ENCODE measurements at places on chromosomes 7 and 10. TPM values are rescaled to one million over a fixed set of nuclear protein-coding genes. Genes with fewer than 3 reads are reported as not detected.

Gene VAX1
- total RNA-seq: not detected

Gene CALHM1
- total RNA-seq: 0.07 TPM

Gene FIGNL1
- 13.8 TPM for total RNA-seq

Gene CAV1
- total RNA-seq: 20.2 TPM

Gene ITGA8
- total RNA-seq: not detected

Gene ADGRA1
- total RNA-seq: 0.13 TPM

Gene ERVW-1
- total RNA-seq: 0.09 TPM

Gene LFNG
- total RNA-seq: 55.3 TPM

Gene FAM25C
- not detected for total RNA-seq

Gene DBF4
- 75.9 TPM for total RNA-seq

Gene MCM10
- total RNA-seq: 67.4 TPM

Gene SLC13A1
- total RNA-seq: not detected

Gene CPED1
- 0.13 TPM for total RNA-seq

Gene ARHGEF5
- total RNA-seq: 33.9 TPM

Gene KIAA1549
- 11.9 TPM for total RNA-seq

DNA sequence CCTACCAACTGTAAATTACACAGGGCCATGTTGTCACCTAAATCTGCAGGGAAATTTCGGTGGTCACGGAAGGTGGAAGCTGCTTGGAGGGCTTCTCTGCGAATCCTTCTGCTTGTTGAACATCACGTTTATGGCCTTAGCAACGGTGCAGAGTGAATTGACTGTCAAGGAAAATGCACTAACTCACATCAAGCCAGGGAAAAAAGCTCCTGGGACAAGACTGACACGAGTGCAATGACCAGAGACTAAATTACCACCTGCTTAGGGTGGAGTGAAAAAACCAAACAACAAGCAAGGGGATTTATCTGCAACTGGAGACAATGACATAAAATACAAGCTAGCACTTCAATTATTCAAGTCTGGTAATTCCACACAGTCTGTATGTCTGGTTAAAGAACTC, 211.2 kb downstream of the JAZF1 start:
- DNase-seq: no peak

- DNase-seq: no peak
These were observed 24.2 kb upstream of the MACC1 start for GRCh38 chr7:20241194-20241910.

DNA sequence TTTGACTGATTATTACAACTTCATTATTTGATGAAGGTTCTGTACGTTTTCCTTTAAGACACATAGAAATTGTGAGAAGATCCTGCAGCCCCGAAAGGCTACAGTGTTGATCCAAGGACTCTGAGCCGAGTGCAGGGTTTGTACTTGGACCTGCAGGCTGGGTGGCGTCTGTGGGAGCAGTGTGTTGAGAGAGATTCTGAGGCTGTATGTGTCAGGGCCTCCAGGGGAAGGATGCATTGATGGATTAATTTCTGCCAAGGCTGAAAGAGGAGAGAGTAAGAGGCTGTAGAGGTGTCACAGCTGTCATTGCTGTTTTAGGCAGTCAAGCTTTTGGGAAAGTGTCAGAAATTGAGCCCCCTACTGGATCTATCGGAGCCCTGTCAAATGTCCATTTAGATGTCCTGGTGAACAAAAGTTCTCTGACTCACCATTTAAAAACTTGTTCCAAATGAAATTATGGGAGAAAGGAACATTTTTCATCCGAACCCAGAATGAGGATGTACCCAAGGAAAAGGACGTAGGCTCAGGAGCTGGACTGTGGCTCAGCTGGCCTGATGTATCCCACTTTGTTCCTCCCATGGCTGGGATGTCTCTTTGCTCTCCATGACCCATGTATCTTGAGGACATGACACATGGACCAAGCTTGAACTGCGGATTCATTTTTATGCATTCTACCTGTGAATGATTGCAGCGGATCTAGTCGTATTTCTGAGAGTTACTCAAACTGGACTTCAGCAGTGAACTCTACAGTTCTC, 102.2 kb downstream of the TCF7L2 start:
- no peak for DNase-seq

DNA sequence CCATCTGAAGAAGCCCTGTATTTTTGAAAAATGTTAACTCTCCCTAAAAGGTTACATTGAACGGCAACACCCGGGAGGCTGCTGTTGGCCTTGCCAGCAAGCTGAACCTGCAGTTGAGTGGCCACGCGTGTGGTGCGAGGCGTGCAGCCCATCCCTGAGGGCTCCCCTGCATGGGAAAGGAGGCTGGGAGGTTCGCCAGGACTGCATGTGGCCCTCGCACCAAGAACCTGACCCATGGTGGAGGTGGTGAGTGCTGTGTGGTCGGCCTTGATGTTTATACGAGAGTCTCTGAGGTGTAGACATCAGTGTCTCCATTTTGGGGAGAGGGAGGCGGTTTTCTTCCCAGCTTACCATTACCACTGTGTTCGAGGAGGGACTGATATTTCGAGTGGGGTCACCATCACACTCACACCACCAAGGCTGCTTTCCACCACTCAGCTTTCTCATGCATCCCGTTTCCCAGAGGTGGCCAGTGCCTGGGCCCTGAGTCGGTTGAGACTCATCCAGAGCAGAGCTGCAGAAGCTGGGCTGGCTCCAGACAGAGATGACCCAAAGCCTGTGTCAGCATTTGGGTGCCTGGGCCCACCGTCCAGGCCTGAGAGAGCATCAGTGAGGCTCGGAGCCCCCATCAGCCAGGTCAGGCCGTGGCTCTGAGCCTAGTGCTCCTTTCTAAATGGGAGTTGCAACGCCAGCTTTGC, 222.6 kb downstream of the EBF3 start:
- DNase-seq: peak; percentile 14

DNA sequence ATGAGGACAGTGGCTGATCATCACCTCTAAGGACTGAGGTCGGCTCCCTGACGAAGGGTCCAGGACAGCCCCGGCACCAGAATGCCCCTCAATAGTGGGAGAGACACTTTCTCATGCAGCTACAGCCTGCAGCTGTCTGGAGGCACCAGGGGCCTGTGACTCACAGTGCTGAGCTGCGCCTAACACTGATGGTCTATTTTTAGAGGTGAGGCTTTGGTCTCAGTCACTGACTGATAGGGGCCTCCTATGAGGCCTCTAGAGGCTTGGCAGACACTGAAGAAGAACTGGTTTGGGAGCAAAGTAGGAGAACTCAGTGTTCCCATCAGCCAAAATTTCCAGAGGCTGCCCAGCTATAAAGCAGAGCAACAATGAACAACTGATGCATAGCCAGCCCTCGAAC, 130.1 kb downstream of the COBL start:
- DNase-seq: no peak

DNA sequence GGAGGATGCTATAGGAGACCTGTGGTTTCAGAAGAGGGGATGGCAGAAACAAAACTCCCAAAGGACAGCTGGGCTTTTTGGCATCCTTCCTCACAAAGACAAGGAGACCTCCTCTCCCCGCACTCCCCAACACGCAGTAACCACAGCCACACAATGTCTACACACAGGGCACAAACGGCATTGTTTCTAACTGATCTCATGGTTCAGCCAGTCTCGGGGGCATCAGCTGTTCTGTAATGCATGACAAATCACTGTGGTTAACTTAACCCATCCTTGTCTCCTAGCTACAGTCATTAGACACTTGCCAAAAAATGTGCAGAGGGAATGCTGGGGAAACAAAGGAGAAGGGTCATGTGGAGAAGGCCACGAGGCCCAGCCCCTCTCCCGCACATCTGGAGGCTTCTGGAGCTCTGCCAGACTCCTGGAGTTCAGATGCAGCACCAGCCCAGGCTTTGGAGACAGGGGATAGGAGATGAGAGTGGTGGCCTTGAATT, 7.6 kb upstream of the ADAMTS14 start:
- no peak for DNase-seq

DNA sequence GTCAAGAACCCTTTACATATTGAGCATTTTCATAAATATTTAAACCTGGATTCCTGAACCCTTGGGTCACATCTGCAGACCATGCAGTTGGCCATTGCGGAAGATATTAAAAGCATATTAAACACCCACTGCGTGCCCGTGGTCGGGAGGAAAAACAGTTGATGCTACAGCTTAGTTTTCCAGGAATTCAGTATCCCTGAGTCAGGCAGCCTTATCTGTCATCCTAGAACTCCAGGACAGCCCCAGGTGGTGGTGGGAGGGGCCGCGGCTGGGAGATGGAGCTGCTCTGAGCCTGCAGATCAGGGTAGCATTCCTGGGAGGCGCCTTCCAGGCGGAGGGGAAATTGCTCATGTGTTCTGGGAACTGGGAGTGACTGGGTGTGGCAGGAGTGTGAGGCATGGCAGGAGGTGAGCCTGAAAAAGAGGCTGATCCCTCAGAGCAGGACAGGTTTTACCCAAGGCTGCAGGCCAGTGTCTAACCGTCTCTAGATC, 222.9 kb upstream of the SH2B2 start:
- DNase-seq: peak; percentile 80

GRCh38 chr10:120174491-120174890, 282.0 kb downstream of the SEC23IP start:
- no peak for DNase-seq

GRCh38 chr7:29993140-29993539, 3.5 kb upstream of the SCRN1 start:
- DNase-seq: no peak

DNA sequence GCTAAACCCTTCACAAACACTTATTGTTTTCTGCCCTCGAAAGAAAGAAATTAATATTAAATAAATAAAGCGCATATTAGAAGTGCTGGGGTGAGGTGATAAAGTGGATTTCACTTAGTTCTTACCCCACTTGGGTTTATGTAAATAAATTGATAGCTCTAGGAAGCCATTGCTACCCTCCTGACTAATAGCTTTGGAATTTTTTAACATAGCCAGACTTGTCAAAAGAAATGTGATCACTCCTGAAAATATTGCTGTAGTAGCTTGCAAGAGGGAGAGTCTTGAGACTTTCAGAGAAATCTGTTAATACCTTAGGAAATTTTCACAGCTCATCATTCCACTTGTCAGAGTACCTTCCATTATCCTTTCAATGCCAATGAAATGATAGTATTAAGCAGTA, 7.6 kb downstream of the ARL5B start:
- DNase-seq: no peak

DNA sequence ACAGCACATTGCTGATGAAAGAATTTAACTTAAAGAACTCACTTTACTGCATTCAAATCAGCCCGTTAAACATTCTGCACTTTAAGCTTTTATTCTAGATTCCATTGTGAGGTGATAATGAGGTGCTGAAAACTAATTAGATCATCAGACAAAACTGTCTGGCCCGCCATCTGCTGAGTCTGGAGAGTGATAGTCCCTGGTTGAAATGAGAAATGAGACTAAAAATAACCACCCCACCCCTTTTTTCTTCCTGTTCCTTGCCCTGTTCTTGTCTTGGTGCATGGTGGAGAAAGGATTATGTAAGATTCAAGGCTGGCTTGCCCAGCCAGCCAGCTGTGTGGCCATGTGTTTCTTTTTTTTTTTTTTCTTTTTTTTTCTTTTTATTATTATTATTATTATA, 277.0 kb upstream of the COBL start:
- no peak for DNase-seq

DNA sequence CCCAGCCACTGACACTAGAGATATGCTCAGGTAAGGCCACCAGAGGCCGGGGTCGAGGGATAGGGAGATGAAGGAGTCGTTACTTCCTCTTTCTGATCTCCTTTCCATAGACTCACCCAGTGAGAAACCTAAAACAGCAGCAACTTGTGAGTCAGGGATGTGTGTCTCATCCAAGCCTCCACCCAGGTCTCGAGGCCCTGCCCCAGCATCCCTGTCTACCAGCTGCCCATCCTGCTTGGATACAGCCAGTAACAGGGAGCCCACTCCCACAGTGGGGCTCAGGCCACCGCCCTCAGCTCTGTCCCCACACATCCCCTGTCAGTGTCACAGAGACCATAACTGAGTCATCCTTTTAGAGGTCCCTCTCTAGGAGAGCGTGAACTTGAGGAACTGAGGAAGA, 49.6 kb upstream of the CHST15 start:
- no peak for DNase-seq

GRCh38 chr7:38881947-38882684, 26.9 kb downstream of the VPS41 start:
- no peak for DNase-seq

GRCh38 chr7:130387628-130388403, 7.5 kb downstream of the CPA1 start:
- no peak for DNase-seq

DNA sequence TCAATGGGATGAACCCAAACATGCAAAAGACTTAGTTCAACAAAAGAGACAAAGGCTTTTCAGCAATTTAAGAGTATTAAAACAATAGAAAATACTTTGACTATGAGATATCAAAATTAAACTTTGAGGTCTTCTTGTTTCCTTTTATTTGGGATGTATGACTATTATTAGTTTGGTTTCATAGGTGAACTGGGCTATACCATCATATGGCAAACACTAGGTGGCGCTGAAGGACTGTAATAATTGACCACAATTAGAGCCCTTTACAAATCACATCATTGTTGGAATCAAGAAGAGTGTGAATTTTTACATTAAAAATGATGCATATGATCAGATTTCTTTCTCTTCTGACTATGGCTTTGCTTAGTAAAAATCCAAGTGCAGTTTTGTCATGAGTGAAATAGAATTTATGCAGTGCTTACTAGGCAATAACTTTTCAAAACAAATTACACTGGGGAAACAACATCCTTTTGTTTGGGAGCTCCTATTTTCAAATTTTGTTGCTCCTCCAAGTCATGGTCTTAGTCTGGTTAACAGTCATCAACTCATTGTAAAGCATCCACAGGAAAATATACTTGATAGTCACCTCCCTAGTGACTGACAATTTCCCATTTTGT, 14.7 kb upstream of the NXPH1 start:
- DNase-seq: peak; percentile 36

- no peak for DNase-seq
These were observed 21.6 kb upstream of the FAM13C start for GRCh38 chr10:59383908-59384307.

- peak; percentile 59 for DNase-seq
These were observed 2.8 kb upstream of the FLNC start for GRCh38 chr7:128827248-128827958.

DNA sequence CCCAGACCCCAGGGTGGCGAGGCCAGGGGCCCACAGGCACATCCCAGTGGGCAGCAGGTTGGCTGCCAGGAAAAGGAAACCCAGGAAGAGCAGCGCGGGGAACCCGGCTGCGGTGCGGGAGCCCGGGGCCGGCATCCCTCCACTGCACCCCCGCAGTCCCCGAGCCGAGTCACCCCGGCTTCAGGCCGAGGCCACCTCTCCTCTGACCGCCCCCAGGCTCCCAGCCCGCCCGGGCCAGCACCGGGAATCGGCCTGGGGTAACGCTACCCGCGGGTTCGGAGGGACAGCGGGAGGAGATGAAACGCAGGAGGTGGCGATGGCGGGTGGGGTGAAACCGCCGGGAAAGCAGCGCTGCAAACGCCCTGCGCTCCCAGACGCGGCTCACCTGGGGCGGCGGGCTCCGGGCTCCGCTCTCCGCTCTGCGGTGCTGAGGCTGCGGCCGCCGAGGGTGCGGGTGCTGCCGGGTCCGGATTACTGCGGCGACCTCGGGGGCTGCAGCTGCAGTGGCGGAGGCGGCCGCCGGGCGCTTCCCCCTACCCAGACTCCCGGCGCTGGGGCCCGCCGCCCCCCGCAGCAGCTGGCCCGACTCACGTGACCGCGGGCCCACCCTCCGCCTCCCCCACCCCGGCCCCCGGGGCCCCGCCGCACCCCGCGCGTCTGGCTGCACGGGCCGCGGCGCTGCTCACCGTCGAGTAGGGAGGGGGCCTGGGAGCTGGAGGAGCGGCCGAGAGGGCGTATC, at the start of gene SCRN1:
Gene SCRN1, minus strand, starts transcription at position 545 of the 739 bp plus-strand sequence. CDS start 20,734 bp downstream, outside the sequence.
- peak; percentile 63 for DNase-seq

- DNase-seq: no peak
These were observed 234.9 kb downstream of the EBF3 start for GRCh38 chr10:129728905-129729795.
